Activated T-helper 2 cell treated with anti-CD3 and anti-CD28 coated beads, Interferon-gamma antibody, Interleukin-2, Interleukin-4, amounts not matched to agents 10 μg/mL and 5 μg/mL and 100 μg/mL, durations not matched to agents 14 hours and 24 hours and 36 hours (primary cell): ENCODE measurements at places on chromosomes 16 and 17. TPM values are rescaled to one million over a fixed set of nuclear protein-coding genes. Genes with fewer than 3 reads are reported as not detected.

DNA sequence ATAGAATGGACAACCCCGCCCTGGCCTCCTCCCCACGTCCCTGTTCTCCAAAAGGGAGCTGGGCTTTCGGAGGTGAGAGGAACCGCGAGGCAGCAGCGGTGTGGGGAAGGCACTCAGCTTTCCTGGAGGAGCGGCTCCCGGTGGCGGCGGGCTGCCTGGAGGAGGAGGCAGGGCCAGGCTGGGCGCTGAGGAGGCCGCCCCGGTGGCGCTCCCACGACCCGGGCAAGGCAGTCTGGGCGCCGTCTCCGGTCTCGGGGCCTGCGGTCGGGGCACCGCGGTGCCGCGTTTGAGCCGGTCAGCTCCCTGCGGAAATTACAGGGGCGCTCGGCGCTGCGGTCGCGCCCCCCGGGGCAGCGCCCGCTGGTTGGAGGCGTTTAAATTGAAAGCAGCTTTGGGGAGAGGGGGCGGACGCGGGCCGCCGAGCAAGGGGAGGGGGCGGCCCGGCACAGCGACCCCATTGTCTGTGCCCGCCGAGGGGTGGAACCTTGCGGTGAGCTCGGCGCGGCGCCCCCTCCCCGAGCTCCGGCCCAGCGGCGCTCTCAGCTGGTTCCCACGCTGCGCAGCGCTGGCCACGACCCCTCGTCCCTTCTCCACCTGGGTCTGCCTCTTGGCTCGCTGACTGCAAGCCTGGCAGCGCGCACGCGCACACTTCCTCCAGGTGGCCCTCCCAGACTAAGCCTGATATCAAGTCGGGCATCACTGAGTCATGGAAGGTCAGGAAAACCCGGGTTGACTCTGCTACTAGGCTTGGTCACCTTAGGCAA lies 58.7 kb upstream of the DLX4 start:
- DNase-seq: no peak

SPIRE2 gene
- 1.9 and 2.7 TPM in 2 replicates for total RNA-seq

DNA sequence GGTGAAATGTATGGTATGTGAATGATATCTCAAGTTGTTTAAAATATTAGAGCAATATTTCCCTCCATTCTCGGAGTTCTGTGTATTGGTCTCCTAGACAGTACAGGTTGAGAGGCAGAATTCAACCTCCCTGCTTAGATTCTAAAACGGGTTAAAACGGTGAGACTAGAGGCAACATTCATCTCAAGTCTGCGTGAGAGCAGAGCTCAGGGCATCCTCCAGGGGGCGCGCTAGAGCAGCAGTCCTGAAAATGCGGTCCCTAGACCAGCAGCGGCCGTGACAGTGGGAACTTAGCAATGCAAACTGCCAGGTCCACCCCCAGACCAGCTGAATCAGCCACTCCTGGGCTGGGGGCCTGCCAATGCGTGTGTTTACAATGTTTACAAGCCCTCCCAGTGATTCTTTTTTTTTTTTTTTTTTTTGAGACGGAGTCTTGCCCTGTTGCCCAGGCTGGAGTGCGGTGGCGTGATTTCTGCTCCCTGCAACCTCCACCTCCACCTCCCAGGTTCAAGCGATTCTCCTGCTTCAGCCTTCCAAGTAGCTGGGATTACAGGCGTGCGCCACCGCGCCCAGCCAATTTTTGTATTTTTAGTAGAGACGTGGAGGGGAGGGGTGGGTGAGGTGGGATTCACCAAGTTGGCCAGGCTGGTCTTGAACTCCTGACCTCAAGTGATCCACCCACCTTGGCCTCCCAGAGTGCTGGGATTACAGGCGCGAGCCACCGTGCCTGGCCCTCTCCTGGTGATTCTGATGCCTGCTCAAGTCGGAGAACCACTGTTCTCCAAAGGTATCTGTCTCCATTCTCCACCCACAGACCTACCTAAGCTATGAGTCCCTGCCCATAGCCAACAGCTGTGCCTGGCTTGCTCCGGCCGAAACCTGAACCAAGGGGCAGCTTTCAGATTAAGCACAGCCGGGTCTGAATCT lies 24.2 kb downstream of the KLHL36 start:
- peak; percentile 66 for DNase-seq

- no peak for DNase-seq
Observed at GRCh38 chr16:61595605-61596004, 440.6 kb downstream of the CDH8 start.

KRTAP2-3 gene
- not detected in 2 replicates for total RNA-seq

DNA sequence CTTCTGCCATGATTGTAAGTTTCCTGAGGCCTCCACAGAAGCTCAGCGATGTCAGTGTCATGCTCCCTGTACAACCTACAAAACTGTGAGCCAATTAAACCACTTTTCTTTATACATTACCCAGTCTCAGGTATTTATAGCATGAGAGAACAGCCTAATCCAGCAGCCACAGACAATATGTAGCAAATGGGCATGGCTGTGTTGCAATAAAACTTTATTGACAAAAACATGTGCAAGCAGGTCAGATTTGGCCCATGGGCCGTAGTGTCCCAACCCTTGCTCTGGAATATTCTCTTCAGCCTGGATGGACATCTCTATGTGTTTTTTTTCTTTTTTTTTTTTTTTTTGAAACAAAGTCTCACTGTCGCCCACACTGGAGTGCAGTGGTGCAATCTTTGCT lies 60.9 kb upstream of the EEF2KMT start:
- DNase-seq: no peak

- no peak for DNase-seq
Observed at GRCh38 chr16:21526923-21527807, 72.2 kb upstream of the METTL9 start.

PRSS33 gene
- not detected in 2 replicates for total RNA-seq

DNA sequence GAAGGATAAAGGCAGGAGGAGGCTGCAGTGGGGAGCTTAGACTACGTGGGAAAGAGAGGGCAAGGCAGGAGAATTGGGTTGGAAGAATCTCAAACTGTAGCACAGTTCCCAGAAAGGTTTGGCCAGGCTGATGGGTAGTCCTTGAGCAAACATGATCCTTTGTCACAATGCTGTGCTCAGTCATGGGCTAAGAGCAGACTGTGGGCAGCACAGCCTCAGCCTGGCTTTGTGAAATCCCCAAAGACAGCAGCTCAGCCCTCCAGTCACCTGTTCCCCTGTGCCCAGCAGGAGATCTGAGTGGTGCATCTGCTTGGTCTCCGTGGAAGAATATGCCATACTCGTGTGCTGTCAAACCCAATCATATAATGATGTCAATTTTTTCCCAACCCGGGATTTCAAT lies 10.6 kb upstream of the ENGASE start:
- DNase-seq: no peak

GRCh38 chr17:80819422-80820164 lies 172.0 kb upstream of the CHMP6 start:
- DNase-seq: no peak

ABCC3 gene
- total RNA-seq: not detected in 2 replicates

DNA sequence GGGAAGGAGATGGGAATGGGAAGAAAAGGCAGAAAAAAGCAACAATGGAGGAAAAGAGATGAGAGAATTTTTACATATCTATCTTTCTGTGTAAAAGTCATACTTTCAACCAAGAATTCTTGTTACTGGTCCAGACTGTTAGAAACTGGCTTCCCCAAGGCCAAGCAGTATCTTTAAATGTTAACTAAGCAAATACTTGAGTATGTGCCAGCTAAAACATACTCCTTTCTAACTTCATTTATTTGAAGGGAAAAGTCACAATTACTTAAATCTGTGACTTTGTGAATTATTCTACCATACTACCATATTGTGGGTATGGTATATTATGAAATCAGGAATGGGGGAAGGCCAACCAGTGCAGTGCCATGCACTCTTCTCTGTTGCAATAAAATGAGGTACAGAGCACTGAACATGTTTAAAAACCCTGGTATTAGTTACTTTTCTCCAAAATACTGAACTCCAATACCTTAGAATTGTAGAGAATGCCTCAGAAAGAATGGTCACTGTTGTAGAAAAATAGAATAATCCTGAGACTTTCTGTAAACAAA lies 92.3 kb upstream of the C17orf78 start:
- DNase-seq: no peak

- DNase-seq: no peak
Observed at GRCh38 chr17:13140750-13141149, 122.9 kb upstream of the ELAC2 start.

DNA sequence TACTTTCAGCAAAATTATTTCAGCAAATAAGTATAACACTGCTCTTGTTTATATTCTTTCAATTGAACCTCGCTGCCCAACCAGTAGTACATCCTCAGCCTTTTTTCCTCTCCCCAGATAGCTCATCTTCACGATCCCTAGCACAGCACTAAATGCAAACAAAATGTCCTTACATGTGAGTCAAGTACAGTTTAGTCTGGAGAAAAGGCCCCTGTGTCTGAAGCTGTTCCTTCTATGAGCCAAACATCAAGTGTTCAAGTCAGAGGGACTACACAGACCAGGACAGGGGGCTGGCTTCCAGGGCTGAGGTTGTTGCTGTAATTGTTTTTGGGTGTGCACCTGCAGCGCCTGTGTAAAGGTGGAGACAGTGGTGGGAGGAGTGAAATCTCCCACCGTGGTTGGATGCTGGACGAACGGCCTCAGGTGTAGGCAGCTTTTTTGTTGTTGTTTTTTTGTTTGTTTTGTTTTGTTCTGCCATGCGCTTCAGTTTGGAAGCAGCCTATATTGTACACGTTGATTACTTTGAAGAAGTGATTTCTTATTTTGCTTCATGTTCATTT lies 147.1 kb downstream of the PRKCA start:
- no peak for DNase-seq

SCNN1G gene
- total RNA-seq: not detected in 2 replicates

- no peak for DNase-seq
Observed at GRCh38 chr16:4123616-4124300, 7.5 kb upstream of the ADCY9 start.

- DNase-seq: no peak
Observed at GRCh38 chr17:63479495-63480184, 2.8 kb downstream of the ACE start.

CUEDC1 gene
- 0.30 and 0.34 TPM in 2 replicates for total RNA-seq

DNA sequence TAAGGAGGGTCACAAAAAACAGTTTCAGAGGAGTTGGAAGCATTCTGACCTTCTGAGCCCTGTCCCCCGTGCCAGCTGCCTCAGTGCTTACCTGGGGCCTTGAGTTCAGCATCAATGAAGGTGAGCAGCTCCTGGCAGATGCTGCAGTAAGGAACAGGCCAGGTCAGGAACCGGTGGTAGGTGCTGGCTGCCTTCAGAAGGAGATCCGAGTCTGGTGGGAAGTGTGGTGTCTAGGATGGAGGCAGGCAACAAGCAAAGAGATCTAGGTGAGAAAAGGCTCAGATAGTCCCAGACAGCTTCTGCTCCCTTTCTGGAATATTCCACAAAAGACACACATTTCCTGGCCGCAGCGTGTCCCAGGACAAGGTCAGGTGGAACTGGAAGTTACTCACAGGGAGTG lies 37.2 kb upstream of the PIK3R6 start:
- no peak for DNase-seq

DNA sequence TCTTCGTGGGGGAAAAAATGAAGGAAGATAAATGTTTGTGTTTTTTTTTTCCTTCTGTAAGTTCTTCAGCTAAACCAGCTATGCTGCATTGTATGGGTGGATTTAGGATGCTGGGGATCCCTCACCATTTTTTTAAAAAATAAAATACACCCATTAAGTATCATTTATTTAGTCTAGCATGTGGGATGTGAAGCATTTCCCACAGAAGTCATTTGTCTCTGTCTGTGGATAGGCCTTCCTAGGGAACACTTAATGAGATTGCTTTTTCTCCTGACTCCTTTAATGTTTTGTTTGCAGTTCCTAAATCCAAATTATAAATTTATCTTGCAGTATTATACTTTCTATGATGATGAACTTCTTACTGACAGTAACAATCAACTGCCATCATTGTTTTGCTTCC lies 146.7 kb downstream of the PPM1E start:
- DNase-seq: no peak

FUS gene
- 874 and 904 TPM in 2 replicates for total RNA-seq

GPR139 gene
- not detected in 2 replicates for total RNA-seq

SSH2 gene
- 39.2 and 44.2 TPM in 2 replicates for total RNA-seq
